ENCODE measurements at places on chromosomes 16 and 17.
A peak's percentile ranks its signal among the peaks of the same experiment; 100 is the strongest.

DNA sequence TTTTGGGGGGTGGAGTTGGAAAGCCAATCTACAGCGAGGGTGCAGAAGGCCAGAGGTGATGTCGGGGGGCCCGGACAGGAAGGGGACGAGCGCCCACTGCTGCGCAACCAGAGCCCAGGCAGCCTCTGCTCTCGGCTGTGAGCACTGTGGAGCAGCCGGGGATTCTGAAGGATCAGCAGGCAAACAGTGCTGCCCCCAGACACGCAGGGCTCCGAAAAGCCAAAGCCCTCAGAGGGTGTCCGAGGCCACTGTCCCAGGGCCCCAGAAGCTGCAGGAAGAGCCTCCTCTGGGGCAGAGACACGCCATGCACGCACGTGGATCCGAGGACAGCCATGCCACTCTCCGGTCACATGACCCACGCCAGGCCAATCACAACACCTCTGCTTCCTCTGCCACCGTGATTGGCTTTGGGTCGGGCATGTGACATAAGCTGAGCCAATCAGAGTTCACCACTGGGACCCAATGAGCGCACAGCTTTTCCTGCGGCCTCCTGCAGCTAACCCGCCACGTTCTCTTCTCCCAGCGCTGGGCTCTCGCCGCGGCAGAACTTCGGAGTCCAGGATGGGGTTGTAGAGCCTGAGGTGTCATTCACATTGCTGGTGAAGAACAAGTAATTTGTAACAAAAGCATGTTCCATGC lies 40.7 kb downstream of the ACTG1 start:
- DNase-seq, result peak; percentile 91

DNA sequence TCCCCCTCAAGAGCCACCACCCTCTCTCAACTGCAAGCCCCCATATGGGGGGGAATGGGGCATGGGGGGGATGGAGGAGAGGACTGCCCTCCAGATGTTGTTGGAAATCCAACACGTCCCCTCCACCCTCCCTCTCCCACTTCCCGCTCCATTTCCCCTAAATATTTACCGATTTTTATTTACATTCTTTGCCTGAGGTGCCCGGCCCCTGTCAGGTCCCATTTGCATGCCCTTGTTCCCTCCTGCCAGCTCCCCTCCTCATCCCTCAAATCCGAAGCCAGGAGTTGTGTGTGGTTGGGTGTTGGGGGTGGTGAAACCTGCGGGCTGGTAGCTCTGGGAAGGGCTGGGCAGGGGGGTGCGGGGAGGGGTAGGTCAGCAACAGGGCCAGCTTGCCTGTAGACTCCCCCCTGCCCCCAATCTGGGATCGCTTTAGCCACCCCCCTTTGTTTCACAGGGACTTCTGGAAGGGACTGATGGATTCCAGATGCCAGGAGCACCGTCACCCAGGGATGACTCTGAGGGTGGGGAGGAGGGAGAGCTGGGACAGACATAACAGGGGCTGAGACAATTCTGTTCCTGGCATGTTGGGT lies 39.7 kb upstream of the NGFR start:
- no peak for DNase-seq

GRCh38 chr17:45225051-45225700 lies 3.5 kb downstream of the FMNL1 start:
- DNase-seq, result no peak

- no peak for DNase-seq
Measured at GRCh38 chr17:16440901-16441629, 25.7 kb downstream of the TRPV2 start.

GRCh38 chr16:21279501-21279900 lies 1.4 kb upstream of the CRYM start:
- no peak for DNase-seq

DNA sequence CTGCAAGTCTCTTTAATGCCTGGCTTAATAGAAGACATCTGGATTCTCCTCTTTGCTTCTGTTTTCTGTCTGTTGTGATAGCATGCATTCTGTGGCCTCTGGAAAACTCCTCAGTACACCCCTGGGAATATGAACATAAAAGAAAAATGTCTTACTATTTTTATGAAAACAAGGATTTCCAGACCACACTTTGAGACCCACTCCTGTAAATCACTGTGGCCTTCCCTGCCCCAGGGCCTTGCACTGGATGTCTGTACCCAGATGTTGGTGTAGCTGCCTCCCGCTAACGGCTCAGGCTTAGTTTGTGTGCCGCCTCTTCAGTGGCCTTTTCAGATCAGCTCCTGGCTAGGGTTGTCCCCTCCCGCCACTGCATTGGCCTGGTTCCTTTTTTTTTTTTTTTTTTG lies 126.6 kb downstream of the SOCS1 start:
- DNase-seq, result peak; percentile 90

DNA sequence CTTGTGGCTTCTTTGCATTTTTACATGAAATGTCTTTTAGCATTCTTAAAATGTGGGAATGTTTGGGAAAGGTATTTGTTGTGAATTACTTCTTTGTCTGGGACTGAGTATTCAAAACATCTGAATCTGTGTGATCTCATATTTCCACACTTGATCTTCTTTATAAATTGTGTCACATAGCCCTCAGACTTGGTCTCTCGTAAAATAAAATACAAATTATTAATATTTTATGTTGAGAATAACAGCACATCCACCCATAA lies 81.9 kb downstream of the TUBD1 start:
- DNase-seq, result no peak

- no peak for DNase-seq
Measured at GRCh38 chr17:2090210-2090641, 35.3 kb downstream of the HIC1 start.

DNA sequence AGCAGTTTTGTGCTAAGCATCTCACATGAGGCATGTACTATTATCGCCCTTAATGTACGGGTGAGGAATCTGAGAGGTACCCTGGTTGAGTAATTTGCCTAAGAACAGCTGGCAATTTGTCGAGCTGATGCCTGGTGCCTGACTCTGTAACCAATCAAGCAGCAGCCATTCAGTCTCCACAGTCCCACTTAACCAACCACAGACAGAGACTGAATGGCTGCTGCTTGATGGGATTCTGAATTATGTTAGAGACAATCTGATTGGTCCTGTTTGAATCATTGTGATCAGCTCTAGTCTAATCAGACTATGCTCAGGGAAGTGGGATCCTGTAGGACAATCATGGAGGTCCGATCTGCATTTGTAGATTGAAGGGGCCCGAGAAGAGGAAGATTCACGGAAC lies 447.0 kb downstream of the SHISA9 start:
- no peak for DNase-seq

DNA sequence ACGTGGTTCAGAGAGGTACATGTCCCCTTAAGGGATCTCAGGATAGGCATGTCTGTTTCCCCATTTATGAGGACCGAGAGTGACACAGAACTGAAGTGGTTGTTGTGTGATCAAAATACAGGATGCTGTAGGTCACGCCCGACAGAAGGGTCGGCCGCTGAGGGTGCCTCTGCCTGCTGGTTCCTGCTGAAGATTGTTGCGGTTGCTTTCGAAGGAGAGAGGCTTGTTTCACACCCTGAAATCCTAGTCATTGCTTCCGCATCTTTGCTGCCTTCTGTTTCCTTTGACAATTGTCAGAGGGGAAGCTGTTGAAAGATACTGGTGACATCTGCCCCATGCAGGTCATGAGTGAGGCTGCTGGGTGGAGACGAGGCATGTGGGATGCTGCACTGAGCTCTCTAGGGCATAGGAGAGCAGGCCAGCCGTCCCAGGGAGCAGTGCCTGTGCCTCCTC lies 3.8 kb upstream of the NAT9 start:
- DNase-seq, result no peak

DNA sequence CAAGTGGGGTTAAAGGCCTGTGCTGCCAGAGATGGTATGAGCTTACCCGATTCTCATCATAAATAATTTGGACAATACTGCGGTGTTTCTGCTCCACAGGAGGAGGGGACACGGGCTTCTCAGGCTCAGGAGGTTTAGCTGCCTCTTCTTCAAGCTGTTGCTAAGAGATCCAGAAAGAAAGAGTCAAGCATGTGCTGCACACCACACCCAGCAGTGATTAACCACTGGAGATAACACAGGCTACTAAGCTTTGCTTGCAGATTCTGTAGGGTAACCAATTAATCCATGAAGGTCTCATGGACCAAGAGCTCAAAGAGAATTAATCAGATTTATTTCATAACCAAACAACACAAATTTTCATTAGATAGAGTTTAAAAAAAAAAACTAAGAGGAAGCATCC lies 56.6 kb downstream of the NCOR1 start:
- no peak for DNase-seq

DNA sequence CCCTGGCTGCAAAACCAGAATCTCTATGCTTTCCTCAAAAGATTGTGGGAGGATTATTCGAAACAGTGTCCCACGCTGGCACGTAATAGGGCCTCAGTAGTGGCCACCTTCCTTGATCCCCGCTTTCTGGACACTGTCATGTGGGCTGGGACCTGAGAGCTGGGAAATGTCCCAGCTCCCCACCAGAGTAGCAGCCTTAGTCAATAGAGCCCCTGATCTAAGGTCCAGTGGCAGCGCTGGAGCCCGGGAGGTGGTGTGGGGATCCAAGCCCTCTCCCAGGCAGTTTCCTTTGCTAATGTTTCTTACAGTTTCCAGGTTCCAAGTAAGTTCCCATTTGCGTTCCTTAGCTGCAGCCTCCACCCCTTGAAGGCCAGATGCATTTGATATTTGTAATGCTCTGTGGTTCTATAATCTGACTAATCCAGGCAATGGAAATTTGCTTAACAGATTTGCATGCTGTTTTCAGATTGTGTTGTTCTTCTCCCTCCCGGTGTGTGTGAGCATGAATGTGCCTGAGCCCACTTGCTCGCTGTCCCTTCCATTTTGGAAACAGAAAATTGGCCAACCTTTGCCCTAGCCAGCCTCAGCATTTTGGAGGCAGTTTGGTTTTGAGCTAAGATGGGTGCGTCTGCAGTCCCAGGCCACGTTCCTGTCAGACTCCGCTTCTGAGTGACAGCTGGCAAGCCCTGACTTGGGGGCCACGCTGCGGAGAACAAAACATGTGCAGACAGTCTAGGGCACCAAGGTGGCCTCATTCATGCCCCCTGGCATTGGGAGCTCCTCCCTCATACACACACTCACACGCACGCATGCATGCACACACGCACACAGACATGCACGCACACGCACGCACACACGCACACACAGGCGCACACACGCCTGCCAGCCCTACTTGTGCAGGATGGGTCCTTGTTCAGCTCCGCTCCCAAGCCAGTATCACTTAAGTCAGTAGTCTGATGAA lies 69.4 kb downstream of the CCDC182 start:
- DNase-seq, result no peak

DNA sequence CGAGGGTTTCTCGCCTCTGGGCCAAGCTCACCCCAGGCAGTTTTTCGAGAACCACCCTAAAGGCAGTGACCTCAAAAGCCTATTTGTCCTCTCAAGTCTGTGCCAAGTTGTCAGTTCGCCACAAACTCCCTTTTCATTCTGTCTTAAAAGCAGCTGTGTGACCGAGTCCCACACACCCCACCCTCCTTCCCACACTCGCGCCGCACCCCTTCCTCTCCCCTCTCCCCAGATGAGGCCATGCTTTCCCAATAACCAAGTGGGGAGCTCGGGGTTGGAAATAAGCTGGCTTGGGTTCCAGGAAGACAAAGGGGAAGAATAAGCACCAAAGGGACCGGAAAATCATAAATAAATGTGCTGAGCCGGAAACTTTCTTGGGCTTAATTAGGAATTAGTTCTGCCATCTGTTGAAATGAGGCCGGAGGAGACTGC lies 36.7 kb downstream of the GRIN2C start:
- no peak for DNase-seq

DNA sequence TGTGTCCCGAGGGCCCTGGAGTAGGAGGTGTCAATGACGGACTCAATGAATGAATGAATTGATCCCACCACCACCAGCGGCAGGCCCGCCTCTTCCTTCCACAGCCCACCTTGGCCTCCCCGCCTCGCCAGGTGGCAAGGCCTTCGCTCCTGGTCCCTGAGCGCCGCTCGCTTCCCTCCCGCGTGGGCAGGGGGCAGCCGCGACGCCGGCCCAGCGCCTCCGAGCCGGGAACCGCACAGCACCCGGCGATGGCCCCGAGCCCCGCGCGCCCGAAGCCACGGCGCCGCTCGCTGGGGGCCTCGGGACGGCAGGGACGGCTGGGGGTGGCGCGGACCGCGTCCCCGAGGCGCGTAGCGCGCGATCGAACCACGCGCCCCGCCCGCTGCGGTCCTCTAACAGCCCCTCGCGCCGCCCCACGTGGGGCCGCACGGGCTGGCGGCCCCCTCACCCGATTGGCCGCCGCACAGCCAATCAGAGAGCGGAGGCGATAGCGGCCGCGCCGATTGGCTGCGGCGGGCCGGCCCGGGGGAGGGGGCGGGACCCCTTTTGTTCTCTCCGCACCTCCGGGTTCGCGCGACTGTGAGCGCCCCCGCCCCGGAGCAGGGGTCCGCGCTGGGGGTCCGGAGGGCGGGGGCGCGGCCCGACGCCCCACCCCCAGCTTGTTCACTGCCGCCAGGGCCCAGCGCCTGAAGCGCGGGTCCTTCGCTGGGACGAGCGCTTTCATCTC lies 31.4 kb downstream of the ACTG1 start:
- DNase-seq, result peak; percentile 47

DNA sequence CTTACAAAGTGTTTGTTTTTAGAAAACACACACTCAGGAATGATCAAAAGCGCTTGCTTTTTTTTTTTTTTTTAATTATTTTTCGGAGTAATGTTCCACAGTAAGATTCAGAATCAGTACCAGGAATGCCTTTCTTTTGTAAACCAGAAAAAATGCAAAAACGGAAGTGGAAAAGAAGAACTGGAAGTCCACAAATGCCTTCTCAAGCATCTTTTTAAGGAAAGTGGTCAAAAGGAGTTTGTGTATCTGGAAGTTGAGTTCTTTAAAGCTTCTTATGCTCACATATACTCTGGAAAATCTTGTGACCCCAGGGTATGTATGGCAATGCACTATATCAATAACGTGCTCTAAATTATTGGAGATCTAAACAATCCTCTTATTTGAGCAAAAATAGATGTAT lies 126.0 kb downstream of the ABCA8 start:
- no peak for DNase-seq

DNA sequence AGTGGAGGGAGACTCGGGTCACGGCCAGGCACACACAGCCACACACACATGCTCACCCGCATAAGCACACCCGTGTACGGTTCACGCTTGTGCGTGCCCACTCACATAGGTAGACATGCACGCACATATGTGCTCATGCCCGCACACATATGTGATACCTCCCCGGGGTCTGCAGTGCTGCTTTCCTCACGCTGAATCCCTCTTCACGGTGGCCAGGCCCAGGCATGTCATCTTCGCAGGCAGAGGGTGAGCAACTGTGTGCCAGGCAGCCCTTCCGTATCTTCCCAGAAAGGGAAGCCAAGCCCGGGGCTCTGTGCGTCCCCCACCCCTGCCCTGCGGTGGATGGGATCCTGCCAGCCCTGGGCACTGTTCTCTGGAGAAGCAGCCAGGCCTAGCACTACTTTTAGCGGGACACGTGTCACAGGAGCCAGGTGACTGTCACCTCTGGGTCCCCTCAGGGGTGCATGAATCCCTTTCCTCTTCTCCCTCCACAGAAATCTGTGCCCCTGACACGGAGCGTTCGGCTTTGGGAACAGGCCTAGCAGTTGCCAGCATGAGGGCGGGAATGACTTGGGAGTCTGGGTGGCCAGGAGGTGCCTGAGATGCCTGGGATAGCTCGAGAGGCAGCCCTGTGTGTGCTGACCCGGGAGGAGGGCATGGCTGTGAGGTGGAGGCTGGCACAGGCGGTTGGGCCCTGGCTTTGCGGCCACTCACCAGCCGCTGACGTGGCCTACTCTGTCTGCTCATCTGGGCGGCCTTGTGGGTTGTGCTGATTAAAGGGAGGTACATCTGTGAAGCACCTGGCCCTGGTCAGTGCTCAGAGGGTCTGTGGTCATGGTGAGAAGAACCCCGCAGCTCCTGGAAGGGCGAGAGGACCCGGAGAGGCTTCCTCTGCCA lies 47.5 kb downstream of the BAIAP2 start:
- no peak for DNase-seq

Data from fibroblast of skin of left biceps (primary cell).